ENCODE measurements at places on chromosomes 6 and 20. TPM values are rescaled to one million over a fixed set of nuclear protein-coding genes. Genes with fewer than 3 reads are reported as not detected.
A peak's percentile ranks its signal among the peaks of the same experiment; 100 is the strongest.

DNA sequence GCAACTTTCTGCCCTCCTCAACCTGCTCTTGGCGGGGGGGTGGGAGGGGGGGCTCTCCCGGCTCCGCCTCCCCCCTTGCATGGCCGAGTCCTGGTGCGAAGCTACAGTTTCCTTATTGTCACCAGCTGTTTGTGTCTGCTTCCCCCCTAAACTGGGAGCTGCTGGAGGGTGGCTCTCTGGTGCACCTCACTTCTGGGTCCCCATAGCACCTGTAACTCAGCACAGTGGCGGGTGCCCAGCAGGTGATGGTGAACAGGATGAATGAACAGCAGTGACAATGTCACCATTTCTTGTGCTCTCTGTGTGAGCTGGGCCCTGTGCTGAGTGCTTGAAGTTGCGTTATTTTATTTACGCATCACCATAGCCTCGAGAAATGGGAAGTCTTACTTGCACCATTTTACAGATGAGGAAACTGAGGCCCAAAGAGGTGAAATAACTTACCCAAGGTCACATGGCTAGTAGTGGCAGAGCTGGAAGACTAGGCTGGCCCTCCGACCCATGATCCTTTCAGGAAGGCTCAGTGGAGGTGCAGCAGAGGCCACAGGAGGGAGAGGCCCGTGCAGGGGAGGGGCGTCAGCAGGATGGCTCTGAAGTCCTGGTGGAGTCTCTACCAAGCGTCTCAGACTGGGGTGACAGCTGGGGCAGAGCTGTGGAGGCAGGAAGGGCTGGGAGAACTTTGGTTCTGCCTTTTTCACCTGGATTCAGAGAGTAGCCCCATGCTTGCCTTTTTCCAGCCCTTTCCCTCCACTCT is 41.8 kb downstream of the SRC start:
- DNase-seq: no peak

- peak; percentile 73 for DNase-seq
Observed at GRCh38 chr20:846894-847278, 13.4 kb downstream of the FAM110A start.

- no peak for DNase-seq
Observed at GRCh38 chr20:59402681-59403080, 102.3 kb downstream of the EDN3 start.

- DNase-seq: no peak
Observed at GRCh38 chr20:8470156-8470555, 338.1 kb downstream of the PLCB1 start.

- no peak for DNase-seq
Observed at GRCh38 chr6:11346516-11346915, 114.0 kb upstream of the NEDD9 start.

GRCh38 chr6:74713941-74714340 is 491.9 kb downstream of the COL12A1 start:
- DNase-seq: no peak

GRCh38 chr20:36064658-36065426 is 89.7 kb upstream of the EPB41L1 start:
- peak; percentile 94 for DNase-seq

GRCh38 chr6:105981002-105981887 is 104.9 kb upstream of the PRDM1 start:
- no peak for DNase-seq

TPD52L1 gene
- 1.2 TPM for total RNA-seq

DNA sequence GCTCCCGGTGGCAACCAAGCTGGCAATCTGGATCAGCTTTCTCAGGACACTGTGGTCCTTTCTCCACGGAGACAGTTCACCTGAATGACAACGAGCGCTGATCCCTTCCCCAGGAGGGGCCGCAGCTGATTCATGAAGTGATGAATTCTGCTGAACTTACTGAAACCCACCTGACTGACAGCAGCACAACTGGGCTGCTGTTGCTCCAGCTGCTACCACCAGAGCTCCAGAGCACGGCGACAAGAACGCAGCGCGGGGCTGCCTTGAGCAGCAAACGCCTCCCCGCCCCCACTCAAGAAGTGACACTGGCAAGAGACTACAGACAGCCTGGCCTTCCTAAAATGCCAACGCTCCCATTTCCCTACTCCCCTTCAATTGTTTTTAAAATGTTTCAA is 10.0 kb downstream of the PXDC1 start:
- DNase-seq: no peak

- DNase-seq: no peak
Observed at GRCh38 chr6:167800549-167800948, 26.2 kb upstream of the AFDN start.

DNA sequence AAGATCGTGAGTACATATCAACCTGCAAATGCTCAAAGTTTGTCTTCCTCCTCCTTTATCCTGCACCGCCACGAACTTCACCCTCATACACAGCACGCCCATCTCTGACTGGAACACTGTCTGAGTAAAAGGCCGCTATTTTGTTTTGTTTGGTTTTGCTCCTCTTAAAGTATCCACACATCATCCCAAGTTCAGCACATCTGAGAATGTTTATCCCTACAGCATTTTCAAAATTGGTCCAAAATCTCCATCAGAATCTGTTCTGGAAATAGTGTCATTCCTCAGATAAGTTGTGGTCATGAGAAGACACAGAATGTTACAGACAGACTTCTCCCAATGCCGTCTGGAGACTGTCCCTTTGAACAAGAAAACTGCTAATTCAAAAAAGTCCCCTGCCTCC is 251.6 kb upstream of the ARID1B start:
- DNase-seq: no peak

DNA sequence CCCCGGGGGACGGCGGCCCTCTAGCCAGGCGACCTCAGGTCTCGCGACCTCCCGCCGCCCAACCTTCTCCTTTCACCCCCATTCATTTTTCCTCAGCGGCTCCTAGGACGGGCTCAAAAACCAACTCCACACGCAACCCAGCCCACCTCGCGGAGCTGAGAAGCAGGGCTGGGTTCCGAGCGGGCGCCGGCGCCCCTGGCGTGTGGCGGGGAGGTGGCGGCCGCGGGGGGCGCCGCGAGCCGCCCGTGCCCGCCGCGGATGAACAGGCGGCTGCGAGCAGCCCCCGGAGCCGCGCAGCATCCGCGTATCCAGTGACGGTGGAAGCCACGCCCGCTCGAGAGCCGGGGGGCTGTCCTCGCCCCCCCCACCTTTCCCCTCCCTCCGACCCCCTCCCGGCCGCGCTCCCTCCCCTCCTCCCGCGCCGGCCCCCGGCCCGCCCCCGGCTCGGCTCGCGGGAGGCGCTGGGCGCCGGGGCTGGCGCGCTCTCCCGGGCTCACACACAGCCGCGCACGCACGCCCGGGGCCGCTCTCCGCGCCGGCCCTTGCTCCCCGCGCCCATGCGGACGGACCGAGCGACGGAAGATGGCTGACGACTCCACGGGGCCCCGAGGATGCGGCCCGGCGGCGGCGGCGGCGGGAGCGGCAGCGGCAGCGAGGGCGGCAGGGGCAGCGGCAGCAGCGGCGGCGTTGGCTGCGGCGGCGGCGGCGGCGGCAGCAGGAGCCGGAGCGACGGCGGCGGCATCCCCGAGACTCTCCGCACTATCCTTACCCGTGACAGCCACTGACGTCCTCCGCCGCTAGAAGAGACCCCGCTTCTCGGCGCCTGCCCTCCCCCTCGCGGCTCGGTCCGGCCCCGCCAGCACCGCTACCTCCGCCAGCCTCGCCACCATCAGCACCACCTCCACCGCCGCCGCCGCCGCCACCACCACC is at the start of gene SOBP:
SOBP (plus strand) TSS at position 482 of the 930 bp plus-strand sequence. CDS start 500 bp downstream, outside the sequence.
- peak; percentile 58 for DNase-seq

UBE2C gene
- total RNA-seq: 0.54 TPM

DNA sequence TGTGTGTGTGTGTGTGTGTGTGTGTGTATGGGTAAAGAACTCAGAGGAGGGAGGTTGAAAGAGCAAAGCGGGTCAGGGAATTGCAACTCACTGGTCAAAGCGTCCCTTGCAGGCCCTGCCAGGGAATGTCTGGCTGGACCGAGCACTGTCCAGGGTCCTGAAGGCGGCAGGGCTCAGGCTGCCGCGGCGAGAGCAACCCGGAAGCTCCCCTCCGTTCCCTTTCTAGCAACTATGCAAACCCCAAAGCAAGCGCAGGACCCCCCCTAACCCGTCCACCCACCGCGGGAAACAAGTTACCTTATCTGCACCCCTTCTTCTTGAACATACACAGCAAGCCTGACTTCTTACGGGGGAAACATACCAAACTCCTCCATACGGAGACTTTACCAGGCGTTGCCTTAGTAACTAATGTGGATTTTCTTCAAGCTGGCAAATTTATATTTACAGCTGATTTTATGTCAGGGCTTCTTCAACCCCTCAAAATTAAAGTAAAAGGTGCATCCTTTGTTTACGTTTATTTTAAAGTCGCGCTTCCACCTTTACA is 538 bp upstream of the GRM1 start:
- DNase-seq: peak; percentile 49

- DNase-seq: no peak
Observed at GRCh38 chr6:104940893-104941728, 15.8 kb upstream of the LIN28B start.

CENPW gene
- total RNA-seq: 1.4 TPM

DNA sequence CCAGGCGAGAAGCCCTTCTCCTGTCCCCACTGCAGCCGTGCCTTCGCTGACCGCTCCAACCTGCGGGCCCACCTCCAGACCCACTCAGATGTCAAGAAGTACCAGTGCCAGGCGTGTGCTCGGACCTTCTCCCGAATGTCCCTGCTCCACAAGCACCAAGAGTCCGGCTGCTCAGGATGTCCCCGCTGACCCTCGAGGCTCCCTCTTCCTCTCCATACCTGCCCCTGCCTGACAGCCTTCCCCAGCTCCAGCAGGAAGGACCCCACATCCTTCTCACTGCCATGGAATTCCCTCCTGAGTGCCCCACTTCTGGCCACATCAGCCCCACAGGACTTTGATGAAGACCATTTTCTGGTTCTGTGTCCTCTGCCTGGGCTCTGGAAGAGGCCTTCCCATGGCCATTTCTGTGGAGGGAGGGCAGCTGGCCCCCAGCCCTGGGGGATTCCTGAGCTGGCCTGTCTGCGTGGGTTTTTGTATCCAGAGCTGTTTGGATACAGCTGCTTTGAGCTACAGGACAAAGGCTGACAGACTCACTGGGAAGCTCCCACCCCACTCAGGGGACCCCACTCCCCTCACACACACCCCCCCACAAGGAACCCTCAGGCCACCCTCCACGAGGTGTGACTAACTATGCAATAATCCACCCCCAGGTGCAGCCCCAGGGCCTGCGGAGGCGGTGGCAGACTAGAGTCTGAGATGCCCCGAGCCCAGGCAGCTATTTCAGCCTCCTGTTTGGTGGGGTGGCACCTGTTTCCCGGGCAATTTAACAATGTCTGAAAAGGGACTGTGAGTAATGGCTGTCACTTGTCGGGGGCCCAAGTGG is 5.3 kb downstream of the SNAI1 start:
- DNase-seq: no peak

DNA sequence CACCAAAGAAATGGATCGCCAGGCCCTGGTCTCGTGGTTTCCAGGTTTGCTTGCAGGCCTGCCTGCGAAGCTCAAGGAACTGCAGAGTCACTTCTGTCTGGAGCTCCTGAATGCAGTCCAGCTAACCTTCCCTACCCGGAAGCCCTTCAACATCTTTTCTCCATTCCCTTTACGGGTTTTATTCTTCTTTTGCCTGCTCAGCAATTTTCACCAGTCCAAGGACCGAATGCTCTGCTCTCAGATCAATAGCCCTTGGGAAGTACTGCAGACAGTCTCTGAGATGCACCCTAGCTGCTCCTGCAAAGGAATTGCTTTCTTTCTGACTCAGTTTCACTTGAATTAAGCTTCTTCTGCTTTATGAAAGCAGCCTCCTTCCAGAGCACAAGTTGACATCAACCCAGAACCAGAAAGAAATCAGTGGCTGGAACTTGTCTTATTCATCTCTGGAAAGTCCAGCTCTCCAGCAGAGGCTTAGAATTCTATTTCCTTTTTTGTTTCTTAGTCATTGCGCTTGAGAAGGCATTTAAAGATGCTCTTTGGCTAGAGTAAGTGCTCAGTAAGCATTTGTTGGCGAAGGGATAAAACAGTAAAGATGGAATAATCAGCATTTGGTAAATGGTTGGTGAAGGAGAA is 18.7 kb upstream of the YWHAB start:
- DNase-seq: no peak

BHLHE23 gene
- total RNA-seq: not detected

DNA sequence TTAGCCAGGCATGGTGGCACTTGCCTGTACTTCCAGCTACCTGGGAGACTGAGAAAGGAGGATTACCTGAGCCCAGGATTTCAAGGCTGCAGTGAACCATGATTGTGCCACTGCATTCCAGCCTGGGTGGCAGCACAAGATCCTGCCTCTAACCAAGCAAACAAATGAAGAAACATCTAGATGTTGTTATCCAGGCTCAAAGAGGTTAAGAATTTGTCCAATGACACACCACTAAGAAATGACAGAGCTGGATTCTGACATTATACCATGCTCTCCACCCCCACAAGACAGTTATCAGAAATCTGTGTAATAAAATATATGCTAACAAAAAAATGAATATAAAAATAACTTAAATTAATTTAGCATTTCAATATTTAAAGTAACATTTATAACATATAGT is 925.5 kb upstream of the SLC35B3 start:
- DNase-seq: no peak

- DNase-seq: no peak
Observed at GRCh38 chr6:139568956-139569538, 194.6 kb upstream of the CITED2 start.

CALHM4 gene
- not detected for total RNA-seq

DNA sequence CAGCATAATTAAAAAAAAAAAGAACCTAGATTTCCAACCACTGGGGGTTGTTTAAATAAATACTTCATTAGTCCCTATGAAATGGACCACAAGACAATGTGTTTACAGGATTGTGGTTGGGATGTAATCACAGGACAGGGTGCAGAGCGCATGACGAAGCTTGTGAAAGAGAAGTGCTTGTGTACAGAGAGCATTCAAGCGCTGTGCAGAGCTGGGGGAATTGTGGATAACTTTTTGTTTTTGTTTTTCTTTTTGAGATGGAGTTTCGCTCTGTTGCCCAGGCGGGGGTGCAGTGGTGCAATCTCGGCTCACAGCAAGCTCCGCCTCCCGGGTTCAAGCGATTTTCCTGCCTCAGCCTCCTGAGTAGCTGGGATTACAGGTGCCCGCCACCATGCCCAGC is 22.3 kb downstream of the LAMA5 start:
- DNase-seq: no peak

GRCh38 chr6:24660105-24660504 is 6.6 kb downstream of the TDP2 start:
- DNase-seq: no peak

Data from natural killer cell (primary cell).